ENCODE measurements at places on chromosomes 11 and 22.
A peak's percentile ranks its signal among the peaks of the same experiment; 100 is the strongest.

GRCh38 chr22:17969701-17970113 is 54.7 kb downstream of the MICAL3 start:
- peak; percentile 52 for DNase-seq

DNA sequence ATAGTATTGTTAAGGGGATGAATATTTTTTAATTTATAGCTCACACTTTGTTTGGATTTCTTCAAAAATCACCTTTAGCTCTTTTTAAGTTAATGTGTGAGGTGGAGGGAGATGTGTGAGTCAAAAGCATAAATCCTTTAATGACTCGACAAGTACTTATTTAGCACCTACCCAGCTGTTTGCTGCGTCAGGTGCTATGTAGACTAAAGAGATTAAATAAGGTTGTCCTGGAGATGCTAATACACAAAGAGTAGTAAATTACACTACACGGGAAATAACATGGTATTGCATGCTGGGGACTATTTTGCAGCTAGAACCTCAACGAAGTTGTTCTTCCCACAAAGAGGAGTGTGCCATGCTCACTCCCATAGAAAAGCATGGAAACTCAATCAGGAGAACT is 583.3 kb upstream of the TENM4 start:
- DNase-seq, result no peak

GRCh38 chr11:124745835-124746620 is 6.0 kb downstream of the VSIG2 start:
- DNase-seq, result no peak

- no peak for DNase-seq
These were observed 32.6 kb downstream of the CEP295 start for GRCh38 chr11:93694109-93694508.

- no peak for DNase-seq
These were observed 27.6 kb downstream of the ZNF280B start for GRCh38 chr22:22480940-22481339.

DNA sequence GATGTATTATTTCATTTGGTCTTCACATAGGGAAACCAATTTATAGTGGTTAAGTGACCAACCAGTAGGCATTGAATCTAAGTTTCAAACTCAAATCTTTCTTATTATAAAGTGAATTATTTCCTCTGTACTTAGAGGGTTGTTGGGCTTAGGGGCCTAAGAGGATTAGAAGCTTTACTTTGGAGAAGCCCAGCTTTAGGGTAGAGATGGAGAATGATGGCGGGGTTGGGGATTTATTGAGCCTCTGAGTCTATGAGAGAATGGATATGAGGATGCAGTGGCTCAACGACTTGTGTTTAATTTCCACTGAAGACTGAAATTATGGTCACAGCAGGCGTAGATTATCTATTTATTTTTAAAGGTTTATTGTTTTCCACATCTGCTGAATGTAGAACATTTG is 55.5 kb downstream of the CHRDL2 start:
- no peak for DNase-seq

GRCh38 chr11:5719703-5720495 is 16.3 kb upstream of the OR56B1 start:
- no peak for DNase-seq

DNA sequence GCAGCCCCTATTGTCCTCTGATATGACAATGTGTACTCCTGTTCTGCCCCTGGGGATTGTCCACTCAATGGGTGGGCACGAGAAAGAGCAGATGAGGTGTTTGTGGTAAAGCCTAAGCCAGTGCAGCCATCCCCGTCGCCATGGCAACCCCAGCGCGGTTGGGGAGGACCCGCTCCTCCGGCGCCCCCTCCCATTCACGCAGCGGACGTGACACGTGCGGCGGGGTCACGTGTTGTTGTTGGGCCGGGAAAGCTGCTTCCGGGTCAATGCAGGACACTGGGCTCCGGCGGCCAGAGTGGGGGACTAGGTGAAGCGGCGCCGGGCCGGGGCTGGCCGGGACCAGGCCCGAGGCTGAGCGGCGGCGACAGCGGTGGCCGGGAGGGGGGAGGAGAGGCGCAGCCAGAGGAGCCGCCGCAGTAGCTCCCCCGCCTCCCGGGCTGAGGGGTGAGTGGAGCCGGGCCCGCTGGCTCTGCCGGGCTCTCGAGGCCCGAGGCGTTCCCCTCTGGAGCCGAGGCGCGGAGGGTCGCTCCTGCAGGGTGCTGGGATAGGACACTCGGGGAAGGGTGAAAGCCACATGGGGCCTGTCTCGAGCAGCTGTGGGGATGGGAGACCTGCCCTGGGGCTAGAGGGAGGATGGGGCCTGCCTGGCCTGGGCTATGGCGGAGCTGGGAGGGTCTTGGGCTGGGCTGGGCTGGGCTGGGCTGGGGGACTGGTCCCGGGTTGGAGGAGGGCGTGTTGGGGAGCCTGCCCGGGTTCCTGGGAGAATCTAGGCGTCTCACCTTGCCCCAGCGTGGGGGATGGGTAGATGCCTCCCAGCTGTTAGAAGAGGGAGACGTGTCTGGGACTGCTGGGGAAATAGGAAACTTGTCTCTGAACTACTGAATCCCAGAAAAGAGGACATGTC is at the start of gene TBCEL:
Gene TBCEL (plus strand): TSS at position 255 of the 904 bp plus-strand sequence. CDS start 21,589 bp downstream, outside the sequence.
- peak; percentile 88 for DNase-seq

DNA sequence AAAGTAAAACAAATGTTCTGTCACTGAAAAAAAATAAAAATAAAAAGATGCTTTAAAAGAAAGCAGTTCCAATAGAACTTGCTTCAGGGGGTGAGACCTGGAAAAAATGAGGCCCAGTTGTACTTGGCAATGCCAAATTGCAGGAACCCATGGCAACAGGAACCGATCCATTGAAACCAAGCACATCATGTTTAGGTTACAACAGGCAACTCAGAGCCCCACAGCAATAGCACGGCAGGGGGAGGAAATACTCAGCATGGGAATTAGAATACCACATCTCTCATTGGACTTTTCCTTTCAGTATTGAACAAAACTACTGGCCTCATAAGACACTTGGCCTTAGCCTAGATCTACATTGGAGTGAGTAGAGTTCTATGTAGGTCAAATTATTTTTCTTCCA is 84.3 kb downstream of the MSANTD4 start:
- DNase-seq, result peak; percentile 59

- no peak for DNase-seq
These were observed 26.5 kb upstream of the MUC5AC start for GRCh38 chr11:1131033-1131911.

GRCh38 chr11:69921128-69922014 is 102.2 kb upstream of the FGF3 start:
- DNase-seq, result no peak

DNA sequence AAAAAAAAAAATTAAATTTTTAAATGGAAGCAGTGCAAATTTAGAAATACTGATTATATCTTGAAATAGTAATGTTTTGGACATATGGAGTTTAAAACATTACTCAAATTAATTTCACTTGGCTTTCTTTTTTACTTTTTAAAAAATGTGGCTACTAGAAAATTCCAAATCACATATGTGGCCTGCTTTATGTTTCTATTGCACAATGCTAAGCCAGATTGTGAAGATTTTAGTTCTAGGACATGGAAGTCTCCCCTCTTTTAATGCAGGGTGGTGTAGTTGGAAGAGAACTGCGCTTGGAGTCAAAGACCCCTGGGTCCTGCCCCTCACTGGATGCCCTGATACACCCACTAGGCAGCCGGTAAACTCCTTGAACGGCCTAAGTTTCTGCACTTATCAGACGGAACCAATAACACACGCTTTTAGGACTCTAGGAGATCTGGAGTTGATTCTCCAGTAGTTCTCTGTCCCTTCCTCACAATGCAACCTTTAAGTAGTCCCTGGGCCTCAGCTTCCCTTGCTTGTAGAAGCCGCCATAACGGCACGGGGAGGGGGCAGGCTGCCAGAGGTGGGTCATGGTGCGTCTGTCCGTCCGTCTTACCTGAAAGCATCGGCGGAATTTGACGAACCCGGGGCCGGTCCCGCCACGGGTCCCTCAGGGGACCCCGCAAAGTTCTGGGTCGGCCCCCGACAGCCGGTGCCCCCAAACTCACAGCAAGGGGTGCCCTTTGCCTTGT is 505 bp downstream of the FAM227A start:
- no peak for DNase-seq
